ENCODE measurements at places on chromosomes 1 and 21. TPM values are rescaled to one million over a fixed set of nuclear protein-coding genes. Genes with fewer than 3 reads are reported as not detected.
A peak's percentile ranks its signal among the peaks of the same experiment; 100 is the strongest.

Gene TEKT2
- total RNA-seq: 0.34 TPM

Gene VASH2
- total RNA-seq: 0.27 TPM

Gene NCAM2
- total RNA-seq: not detected

Gene APOBEC4
- total RNA-seq: not detected

Gene OR10Z1
- not detected for total RNA-seq

Gene THEM5
- not detected for total RNA-seq

Gene EPHB2
- total RNA-seq: not detected

Gene S100A9
- 12.1 TPM for total RNA-seq

Gene SNX7
- total RNA-seq: 40.9 TPM

Gene S100B
- total RNA-seq: not detected

Gene MLLT11
- total RNA-seq: 5.8 TPM

Gene CELA3A
- total RNA-seq: not detected

Gene CCDC17
- total RNA-seq: 0.46 TPM

Gene RIPK4
- 40.9 TPM for total RNA-seq

DNA sequence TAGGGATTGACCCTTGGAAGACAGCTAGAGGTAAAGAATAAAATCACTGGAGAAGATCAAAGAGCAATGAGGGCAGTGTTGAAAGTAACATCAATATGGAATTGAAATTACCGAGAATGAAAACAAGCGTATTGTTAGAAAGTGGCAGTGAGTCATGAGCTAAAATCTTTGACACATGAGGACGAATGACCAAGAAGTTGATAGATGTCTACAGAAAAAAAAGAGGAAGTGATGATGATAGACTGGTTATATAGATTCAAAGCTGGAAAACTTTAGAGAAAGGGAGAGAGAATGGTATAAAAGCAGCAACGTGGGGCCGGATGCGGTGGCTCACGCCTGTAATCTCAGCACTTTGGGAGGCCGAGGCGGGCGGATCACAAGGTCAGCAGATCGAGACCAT lies 12.5 kb upstream of the DNM3 start:
- no peak for DNase-seq

GRCh38 chr1:186183219-186183618 lies 191.8 kb downstream of the TPR start:
- peak; percentile 58 for DNase-seq

DNA sequence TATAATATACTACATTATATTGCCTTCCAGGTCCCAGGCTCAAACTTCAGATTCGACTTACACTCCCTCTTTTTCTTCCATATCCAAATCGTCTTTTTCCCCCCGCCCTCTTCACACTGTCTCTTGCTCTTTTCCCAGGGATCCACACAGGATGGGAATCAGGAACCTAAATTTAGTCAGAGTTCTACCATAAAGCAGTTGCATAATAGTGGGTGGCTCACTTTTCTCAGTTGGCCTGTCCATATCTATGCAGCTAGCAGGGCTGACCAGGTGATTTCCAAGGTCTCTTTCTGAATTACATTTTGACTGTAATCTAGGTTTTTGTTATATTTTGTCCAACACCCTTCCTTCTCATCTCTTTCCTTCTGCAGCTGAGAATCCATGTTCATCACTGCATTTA lies 7.7 kb upstream of the BCAS2 start:
- DNase-seq: no peak

GRCh38 chr1:29584776-29585175 lies 348.5 kb downstream of the PTPRU start:
- DNase-seq: peak; percentile 35

- DNase-seq: no peak
Observed at GRCh38 chr1:60891765-60892164, 190.6 kb upstream of the NFIA start.

GRCh38 chr1:234125283-234125682 lies 220.8 kb downstream of the SLC35F3 start:
- DNase-seq: no peak

DNA sequence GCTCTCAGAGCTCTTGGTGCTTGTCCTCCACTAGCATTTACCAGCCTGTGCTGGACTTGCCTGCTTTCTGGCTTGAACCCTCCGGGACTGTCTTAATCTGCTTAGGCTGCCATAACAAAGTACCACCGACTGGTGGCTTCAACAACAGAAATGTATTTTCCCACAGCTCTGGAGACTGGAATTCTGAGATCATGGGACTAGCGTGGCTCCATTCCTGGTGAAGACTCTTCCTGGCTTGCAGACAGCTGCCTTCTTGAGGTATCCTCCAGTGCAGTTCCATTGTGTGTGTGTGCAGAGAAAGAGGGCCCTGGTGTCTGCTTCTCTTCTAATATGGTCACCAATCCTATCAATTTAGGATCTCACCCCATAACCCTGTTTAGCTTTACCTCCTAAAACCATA lies 22.0 kb upstream of the RCAN1 start:
- no peak for DNase-seq

GRCh38 chr1:155761736-155762405 lies 73.0 kb downstream of the DAP3 start:
- no peak for DNase-seq

- DNase-seq: no peak
Observed at GRCh38 chr1:27116232-27116631, 38.7 kb downstream of the SLC9A1 start.

DNA sequence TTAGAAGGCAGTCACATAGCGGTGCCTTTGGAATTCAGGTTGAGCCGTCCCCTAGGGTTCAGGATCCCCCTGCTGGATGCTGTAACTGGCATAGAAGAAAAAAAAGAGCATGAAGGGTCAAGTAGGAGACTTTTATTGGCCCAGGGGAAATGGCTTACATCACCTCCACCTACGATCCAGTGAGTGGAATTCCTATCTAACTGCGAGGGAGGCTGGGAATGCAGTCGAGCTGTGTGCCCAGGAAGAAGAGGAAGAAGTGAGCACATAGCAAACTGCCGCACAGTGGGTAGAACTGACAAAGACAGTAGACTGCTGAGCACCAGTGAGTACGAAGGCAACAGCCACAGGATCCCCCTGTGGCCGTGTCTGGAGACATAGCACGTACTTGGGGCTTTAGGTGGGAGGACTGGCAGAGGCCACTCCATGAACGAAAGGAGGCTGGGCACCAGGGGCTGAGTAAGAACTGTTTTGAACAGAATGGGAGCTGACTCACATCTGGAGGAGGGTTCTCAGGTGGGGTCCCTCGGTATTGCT lies 79.2 kb downstream of the RNF220 start:
- no peak for DNase-seq

GRCh38 chr1:39919545-39919944 lies 17.8 kb upstream of the MYCL start:
- peak; percentile 46 for DNase-seq

- no peak for DNase-seq
Observed at GRCh38 chr21:44592446-44593311, at the start of gene KRTAP10-6. Gene KRTAP10-6 (minus strand): TSS chr21:44592505. CDS start chr21:44592484, 21 bp downstream.

DNA sequence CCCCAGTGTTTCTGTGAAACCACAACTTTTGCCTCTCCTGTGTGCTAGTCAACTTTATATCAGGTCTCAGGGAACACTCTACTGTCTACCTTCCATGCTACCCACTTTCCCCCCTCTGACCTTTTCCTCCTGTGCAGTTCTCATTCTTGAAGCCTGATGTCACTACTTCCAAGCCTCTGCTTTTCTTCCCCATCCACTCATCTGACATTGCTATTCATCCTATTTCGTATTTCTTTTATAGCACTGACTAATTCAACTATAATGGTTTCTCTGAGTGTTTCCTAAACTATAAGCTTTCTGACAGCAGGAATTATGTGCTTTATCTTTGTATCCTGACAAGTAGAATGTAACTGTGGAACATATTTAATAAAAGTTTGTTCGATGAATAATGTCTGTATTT lies 18.2 kb upstream of the DPH5 start:
- peak; percentile 18 for DNase-seq

DNA sequence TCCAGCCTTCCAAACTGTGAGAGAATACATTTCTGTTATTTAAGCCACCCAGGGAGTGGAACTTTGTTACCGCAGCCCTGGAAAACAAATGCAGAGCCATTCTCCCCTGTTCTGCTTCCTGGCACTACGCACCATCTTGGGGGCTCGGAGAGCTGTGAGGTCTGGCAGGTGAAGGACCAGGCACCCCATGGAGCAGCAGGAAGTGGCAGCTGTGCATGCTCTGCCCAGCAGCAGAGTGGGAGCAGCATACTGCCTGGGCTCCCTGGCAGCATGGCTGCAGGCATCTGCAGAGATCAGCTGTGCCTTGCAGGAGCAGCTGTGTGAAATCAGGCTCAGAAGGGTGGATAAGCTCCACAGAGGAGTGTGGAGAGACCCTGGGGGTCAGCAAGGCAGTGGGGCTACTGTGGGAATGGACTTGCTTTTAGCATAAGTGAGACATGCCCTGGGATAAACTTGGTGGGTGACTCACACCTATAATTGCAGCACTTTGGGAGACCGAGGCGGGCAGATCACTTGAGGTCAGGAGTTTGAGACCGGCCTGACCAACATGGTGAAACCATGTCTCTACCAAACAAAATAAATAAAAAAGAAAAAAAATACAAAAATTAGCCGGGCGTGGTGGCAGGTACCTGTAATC lies 17.7 kb upstream of the ZSCAN20 start:
- no peak for DNase-seq

DNA sequence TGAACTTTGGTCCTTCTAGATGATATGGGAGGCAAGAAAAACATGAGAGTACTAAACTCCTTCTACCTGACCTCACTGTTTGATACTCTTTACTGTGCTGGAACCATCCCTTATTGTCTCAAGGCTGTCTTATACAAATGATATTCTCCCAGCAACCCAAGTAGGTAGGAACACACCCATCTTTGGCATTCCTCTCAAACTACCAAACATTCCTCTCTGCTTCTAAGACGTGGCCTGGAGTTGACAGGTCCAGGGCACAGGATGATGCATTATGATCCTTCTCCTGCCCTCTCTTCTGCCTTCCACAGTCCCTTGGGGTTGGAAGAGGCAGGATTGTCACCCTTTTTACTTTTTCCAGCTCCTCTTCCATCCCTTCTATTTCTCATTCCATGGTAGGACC lies 90.5 kb downstream of the SPATA17 start:
- DNase-seq: no peak

GRCh38 chr1:65820983-65821382 lies 28.3 kb downstream of the PDE4B start:
- no peak for DNase-seq

GRCh38 chr1:56644919-56645676 lies at the start of gene PRKAA2:
Gene PRKAA2 (plus strand): TSS chr1:56645314. CDS start chr1:56645388, 74 bp downstream.
- DNase-seq: no peak

GRCh38 chr1:70090875-70091274 lies 114.5 kb downstream of the LRRC40 start:
- peak; percentile 81 for DNase-seq

- DNase-seq: no peak
Observed at GRCh38 chr1:244918421-244919319, 54.3 kb upstream of the HNRNPU start.

DNA sequence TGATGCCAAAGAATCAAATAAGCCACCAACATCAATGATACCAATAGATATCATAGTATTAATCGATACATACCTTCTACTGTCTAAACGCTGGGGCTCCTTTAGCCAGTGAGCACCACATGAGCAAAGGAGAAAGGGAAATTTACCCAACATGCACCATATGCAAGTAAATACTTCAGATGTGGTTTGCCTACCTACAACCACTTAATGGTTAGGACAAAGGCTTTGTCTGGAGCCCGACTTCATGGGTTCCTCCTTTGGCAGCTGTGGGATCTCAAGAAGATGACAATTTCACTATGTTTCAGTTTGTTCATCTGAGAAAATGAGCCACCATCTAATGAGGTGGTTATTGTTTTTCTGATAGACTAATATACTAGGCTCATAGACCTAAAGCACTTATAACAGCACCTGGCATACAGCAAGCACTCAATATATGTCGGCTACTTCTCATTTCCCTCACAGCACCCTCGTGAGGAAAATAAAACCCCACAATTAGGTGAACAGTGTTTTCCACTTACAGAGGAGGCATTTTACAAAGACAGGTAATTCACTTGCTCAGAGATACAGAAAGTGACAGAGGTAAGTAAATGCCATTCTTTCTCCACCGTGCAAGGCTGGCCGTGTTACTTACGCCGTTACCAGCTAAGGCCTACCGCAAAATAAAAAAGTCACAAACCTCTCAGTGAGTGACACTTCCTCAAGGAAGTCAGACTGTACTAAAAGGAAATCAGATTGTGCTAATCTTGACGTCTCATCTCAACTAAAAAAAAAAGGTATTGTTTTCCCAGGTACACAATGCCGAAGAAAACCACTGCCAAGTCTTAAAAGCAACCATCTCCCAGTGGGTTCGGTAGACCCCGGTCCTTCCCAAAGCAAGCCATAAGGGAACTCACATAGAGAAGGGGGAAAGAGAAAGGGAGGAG lies 1.6 kb downstream of the TTC13 start:
- no peak for DNase-seq

DNA sequence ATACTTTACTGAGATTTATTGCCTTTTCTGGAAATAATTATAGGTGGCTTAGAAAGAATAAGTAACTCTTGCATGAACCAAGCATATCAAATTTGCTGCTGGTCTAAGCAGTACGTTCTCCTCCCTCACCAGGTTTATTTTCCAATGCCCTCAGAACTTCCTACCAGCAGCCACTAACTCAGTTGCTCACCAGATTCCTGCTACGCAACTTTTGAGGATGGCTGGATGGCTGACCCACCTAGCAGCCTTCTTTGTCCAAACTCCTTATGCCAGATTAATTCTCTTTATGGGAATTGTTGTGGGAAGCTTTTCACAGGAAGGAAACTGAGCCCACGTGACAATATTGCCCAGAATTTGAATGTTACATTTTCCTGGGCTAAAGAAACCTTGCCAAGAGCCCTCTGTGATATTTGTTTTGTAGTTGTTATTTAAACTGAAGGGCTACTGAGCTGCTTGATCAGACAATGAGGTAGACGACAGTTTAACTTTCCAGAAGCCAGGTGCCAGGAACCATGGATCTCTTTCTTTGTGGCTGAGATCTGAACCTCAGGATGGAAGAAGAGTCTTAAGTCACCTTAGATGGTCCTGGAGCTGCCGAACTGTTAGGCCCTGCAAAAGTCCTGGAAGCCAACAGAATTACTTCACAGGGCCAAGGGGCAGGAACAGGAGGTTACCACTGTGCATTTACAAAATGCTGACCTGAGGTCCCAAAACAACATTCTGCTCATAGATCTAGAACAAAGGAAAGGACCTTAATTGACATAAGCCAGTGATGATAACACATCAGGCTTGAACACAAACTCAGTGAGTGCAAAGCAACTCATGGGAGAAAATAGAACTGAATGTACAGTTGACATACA lies 85.5 kb upstream of the ATP1A1 start:
- no peak for DNase-seq

GRCh38 chr21:41908829-41909228 lies 29.7 kb upstream of the PRDM15 start:
- no peak for DNase-seq

- no peak for DNase-seq
Observed at GRCh38 chr1:181846001-181846645, 215.4 kb downstream of the ZNF648 start.

- peak; percentile 79 for DNase-seq
Observed at GRCh38 chr1:75768016-75768415, 18.0 kb upstream of the RABGGTB start.

- no peak for DNase-seq
Observed at GRCh38 chr1:40477678-40478053, 576 bp downstream of the ZFP69 start.
